ENCODE measurements at places on chromosomes 2 and 18.

GRCh38 chr2:45614330-45614729 is 3.3 kb upstream of the SRBD1 start:
- no peak for DNase-seq

GRCh38 chr2:69692424-69692823 is 48.9 kb upstream of the AAK1 start:
- DNase-seq: no peak

GRCh38 chr2:231323316-231323715 is 72.2 kb upstream of the B3GNT7 start:
- no peak for DNase-seq

- peak; percentile 26 for DNase-seq
These were observed 43.3 kb upstream of the PUM2 start for GRCh38 chr2:20393986-20394385.

- no peak for DNase-seq
These were observed 184.2 kb downstream of the KCNJ3 start for GRCh38 chr2:154882725-154883124.

GRCh38 chr2:109677835-109678580 is 63.8 kb downstream of the SOWAHC start:
- no peak for DNase-seq

- no peak for DNase-seq
These were observed 105.6 kb upstream of the ZNF521 start for GRCh38 chr18:25457601-25458000.

DNA sequence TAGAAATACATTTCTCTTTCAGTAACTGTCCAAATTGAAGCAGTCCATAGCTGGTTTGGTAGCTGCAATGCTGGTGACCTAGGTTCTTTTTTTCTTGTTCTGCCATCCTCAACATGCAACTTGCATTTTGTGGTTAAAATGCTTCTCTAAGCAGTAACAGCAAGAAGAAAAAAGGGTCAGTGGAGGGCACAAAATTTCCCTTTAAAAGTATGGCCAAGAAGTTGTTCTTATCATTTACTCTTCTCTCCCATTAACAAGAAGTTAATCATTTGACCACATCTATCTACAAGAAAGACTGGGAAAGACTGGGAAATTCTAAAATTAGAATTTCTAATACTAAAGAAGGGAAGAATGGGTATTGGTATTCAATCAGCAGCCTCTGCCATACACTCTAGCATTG is 569.9 kb downstream of the CPS1 start:
- no peak for DNase-seq

GRCh38 chr2:207283356-207283755 is 117.6 kb upstream of the KLF7 start:
- peak; percentile 63 for DNase-seq

- no peak for DNase-seq
These were observed 210.6 kb downstream of the TFCP2L1 start for GRCh38 chr2:121074293-121074932.

- no peak for DNase-seq
These were observed 230.1 kb upstream of the PXDN start for GRCh38 chr2:1974397-1974796.

DNA sequence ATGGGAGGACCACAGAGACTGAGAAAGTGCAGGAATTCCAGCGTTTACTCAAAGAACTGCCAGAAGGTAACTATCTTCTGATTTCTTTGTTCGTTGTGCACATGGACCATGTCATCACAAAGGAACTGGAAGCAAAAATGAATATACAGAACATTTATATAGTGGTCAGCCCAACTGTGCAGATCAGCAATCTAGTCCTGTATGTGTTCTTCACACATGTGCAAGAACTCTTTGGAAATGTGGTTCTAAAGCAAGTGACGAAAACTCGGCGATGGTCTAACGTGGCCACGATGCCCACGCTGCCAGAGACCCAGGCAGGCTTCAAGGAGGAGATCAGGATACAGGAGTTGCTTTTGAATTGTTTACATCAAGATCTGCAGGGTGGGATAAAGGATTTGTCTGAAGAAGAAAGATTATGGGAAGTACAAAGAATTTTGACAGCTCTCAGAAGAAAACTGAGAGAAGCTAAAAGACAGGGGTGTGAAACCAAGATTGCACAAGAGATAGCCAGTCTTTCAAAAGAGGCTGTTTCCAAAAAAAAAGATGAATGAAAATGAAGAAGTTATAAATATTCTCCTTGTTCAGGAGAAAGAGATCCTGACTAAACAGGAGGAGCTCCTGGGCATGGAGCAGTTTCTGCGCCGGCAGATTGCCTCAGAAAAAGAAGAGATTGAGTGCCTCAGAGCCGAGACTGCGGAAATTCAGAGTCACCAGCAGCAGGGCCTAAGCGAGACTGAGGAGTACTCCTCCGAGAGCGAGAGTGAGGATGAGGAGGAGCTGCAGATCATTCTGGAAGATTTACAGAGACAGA is 8.3 kb upstream of the CHST10 start:
- no peak for DNase-seq

GRCh38 chr2:67216103-67216502 is 181.0 kb upstream of the ETAA1 start:
- DNase-seq: no peak

- no peak for DNase-seq
These were observed 602.9 kb downstream of the NYAP2 start for GRCh38 chr2:226002438-226002837.

- no peak for DNase-seq
These were observed 29.1 kb downstream of the SLC4A3 start for GRCh38 chr2:219656526-219656925.

GRCh38 chr2:60554646-60555065 is 1.2 kb upstream of the BCL11A start:
- DNase-seq: no peak

DNA sequence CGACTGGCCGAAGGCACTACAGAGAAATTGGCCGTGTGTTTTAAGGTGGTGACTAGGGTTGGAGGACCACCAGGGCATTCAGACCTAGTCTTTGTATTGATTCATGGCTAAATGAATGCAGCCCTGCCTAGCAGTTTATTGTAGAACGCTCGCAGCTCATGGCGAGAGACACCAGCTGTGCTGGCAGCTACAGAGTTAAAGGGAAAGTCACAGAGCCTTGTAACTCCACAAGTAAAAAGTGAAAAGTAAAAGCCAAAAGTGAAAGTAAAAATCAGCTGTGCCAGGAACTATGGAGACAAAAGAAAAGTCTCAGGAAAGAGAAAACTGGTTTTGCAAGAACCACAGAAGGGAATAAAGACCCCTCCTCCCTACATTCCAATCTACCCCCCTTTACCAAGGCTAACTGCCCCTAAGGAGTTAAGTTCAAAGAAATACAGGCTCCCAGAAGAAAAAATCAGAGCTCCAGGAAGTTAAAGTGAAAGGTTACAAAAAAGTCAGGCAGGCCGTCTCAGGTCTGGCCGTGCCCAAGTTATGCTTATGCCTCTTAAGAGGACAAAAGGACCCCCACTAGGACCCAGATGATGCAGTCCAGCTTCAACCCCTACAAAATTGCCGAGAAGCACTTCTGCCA is 46.4 kb upstream of the SELENOI start:
- DNase-seq: no peak

DNA sequence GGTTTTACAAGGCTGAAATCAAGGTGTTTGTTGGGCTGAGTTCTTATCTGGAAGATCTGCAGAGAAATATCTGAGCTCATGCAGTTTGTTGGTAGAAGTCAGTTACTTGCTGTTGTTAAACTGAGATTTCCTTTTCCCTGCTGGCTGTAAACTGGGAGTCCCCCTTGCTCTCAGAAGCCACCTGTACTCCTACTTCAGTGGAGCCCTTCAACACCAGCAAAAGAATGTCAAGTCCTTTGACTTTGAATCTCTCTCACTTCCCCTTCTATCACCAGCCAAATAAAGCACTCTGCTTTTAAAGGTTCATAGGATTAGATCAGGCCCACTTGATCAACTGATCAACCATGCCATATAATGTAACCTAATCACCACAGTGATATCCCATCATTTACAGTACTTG is 252.2 kb upstream of the CDH7 start:
- DNase-seq: no peak

- DNase-seq: no peak
These were observed 245.2 kb downstream of the CDCA7 start for GRCh38 chr2:173599821-173600359.

GRCh38 chr2:99789849-99790248 is 300.0 kb upstream of the REV1 start:
- no peak for DNase-seq

DNA sequence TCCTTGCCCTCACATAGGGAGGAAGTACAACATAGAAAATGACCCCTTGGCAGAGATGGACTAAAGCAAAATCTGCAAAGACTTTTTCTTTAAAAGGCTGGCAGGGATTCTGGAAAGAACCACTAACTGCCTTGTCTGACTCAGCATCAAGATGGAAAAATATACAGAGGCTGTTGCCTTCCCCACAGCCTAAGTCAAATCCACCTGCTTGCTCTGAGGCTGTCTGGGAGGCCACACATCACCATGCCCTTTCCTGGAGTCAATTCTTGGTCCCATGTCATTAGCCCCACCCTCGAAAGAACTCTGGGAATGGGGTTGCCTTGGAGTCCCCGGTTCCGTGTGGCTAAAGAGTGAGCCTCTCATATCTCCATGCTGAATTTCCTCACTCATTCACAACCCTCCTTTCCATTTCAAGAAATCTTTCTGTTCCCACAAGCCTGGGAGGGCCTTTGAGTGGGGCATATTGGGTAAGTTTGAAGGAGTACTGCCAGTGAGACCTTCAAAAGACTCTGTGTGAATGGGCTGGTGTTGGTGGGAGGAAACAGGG is 39.4 kb downstream of the BMP10 start:
- no peak for DNase-seq

DNA sequence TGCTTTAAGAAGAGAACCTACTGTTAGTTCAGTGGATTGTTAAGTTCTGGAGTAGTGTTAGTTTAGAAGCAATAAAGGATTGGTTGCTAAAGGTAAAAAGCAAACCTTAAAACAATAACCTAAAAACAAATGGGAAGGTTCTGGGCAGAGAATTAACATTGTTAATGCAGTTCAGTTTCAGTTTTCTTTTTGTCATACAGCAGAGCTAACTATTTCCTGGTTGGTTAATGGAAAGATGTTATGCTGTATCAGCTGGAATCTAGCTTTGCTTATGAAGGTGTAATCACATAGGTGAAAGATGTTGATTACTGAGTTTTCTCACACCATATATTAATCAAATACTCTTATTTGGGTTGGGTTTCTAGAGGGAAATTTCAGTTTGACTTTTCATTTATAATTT is 23.8 kb downstream of the SMAD4 start:
- DNase-seq: no peak

DNA sequence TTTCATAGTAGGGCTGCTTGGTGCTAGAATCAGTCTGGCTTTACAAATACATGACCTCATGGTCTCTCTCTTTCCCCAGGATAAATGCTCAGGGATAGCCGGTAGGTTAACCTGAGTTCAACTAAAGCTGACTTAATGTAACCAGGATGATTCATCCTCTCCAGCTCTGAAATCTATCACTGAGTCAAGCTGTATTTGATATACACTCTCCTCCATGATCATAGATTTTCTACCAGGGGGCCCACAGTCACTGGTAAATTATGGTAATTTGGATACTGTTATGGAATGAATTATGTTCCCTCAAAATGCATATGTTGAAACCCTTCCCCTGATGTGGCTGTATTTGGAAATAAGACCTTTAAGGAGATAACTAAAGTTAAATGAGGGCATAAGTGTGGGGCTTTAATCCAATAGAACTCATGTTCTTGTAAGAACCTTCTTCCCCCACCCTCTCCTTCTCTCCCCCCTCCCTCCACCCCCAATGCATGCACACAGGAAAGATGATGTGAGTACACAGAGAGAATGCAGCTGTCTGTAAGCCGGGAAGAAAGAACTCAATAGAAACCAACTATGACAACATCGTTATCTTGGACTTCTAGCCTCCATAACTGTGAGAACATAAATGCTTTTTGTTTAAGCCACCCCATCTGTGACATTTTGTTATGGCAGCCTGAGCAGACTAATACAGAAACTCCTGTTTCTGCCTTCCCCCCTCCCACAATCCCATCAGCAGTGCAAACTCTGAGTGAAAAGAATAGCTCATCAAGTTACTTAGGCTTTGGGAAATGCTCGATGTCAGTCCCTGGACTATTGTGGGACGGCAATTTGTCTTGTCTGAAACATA is 134.9 kb upstream of the KYNU start:
- no peak for DNase-seq

DNA sequence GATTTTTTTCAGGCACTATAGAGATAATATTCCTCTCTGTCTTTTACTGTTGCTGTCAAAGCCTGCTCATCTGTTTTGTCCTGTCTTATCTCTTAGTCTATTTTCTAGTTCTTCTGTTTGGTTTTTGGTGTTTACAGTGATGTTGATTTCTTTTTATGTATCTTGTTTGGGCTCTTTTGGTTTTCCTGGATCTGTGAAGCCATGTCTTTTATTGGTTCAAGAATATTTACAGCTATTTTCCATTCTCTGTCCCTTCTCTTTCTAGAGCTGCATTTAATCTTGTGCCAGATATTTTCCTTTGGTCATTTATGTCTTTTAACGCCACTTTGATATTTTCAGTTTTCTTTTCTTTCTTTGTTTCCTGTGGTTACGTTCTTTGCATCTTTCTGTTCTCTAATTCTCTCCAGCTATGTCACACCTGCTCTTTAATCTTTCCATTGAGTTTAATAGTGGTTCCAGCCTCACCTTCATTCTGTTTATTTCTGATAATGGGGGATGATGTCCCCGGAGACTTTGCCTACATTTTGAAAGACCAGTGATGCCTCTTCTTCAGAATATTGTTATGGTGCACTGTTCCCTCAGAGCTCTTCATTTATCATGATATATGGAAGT is 32.0 kb downstream of the SMCHD1 start:
- DNase-seq: no peak

- DNase-seq: no peak
These were observed 65.9 kb downstream of the CDH20 start for GRCh38 chr18:61398961-61399705.

GRCh38 chr2:164760179-164760578 is 81.4 kb downstream of the COBLL1 start:
- no peak for DNase-seq

GRCh38 chr2:78963881-78964280 is 61.6 kb upstream of the REG3G start:
- no peak for DNase-seq

DNA sequence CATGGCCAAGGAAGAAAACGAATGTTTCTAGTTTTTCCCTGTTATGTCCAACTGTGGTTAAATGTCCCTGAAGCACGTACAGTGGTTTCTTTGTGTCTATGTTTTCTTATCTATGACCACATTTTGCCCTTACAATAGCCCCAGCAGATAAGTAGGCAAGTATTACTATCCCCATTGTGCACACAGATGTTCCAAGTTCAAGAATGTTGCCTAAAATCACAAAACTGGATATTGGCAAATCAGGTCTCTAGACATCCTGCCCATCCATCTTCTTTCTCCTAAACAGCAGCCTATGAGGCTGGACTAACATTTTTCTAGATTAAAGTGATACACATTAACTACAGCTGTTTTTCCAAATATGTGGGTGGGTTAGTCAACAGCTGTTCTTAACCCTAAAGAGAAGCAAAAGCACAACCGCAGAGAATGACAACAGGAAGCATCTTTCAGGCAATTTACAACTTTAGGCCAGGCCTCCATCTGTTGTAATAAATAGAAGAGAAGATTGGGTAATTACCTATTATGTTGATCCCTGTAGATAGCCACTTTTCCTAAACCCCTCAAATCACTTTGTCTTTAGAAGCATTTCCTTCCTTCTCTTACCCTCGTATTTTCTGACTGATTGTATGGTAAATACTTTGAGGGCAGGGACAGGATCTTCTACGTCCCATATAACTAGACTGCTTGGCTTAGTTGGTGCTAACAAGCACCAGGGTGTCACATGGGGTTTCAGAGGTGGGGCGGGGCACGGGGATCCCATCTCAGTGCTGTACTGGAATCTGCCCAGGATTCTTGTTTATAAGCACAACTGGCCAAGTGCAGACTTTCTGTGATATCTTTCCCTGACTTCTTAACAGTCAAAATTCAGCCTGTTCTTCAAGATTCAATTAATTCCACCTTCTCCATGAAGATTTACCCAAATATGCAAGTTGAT is 132.1 kb upstream of the SETBP1 start:
- no peak for DNase-seq
